ENCODE measurements at places on chromosomes 12 and 14.

DNA sequence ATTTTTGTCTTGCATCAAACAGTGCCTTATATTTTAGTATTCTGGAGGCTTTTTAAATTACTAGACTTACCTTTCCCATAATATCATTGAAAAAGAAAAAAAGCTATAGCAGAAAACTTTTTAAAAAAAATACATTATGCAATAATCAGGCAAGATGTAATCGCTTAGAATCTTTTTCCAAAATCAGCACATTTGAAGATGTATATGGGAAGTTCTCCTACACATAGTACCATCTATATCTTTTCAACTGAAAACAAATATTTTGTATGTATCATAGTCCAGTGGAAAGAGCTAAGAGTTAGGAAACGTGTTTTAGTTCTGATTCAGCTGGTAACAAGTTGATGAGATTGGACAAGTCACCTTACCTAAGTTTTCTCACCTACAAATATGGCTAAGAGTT, 70.6 kb downstream of the SLC41A2 start:
- no peak for DNase-seq

DNA sequence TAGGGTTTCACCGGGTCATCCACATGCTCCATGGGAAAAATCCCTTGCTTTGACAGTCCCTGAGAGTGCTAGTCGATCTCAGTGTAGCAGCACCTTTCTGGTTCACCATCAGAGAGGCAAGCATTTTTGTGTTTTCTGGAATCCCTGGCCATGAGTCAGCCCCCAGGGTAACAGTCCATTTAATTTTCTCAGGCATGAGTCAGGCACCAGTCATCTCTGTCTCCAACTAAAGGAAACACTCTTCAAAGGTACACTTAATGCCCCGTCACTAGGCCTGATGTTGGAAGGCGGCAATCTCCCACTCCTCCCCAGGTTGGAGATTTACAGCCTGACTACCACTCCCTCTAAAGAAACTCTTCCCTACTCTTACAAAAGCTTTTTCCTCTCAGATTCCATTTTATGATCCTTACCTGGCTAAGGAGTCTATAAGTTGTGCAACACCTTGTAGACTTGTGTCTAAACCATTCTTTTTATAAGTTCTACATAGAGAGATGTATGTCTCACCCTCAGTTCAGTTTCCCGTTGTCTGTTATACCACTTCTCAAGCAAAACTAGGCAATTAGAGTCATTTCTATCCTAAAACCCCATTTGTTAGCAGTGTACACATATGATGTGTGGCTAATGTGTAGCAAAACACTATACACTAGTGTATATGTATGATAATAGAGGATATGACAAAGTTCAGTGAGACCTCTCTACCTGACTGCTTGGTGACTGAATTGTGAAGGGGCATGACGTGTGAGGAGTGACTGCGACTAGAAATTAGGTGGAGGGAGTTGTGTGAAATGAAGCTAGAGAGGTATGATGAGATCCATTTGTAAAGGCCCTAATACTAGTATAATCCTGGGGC, 24.6 kb downstream of the TMEM19 start:
- peak; percentile 47 for DNase-seq

DNA sequence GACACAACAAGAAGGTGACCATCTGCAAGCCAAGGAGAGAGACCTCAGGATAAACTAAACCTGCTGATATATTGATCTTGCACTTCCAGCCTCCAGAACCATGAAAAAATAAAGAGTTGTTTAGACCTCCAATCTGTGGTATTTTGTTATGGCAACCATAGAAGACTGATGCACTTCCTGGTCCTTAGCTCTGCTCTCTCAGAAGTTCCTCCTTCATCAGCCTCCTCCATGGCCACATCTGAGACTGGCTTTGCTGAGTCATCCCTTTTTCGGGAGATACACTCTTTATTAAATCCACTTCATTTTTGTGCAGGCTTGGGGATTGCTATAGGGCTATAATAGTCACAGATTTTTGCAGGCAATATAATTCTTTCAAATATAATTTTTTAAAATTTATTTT, 89.6 kb upstream of the ATF7IP start:
- DNase-seq: no peak

- DNase-seq: no peak
Observed at GRCh38 chr14:96614481-96614881, 112.3 kb downstream of the PAPOLA start.

- DNase-seq: no peak
Observed at GRCh38 chr12:67391034-67391433, 121.9 kb downstream of the CAND1 start.
